GM23248 (cell line): ENCODE measurements at places on chromosomes 2 and 18.

GRCh38 chr2:21288739-21289520 is 165.2 kb downstream of the TDRD15 start:
- DNase-seq, result no peak

DNA sequence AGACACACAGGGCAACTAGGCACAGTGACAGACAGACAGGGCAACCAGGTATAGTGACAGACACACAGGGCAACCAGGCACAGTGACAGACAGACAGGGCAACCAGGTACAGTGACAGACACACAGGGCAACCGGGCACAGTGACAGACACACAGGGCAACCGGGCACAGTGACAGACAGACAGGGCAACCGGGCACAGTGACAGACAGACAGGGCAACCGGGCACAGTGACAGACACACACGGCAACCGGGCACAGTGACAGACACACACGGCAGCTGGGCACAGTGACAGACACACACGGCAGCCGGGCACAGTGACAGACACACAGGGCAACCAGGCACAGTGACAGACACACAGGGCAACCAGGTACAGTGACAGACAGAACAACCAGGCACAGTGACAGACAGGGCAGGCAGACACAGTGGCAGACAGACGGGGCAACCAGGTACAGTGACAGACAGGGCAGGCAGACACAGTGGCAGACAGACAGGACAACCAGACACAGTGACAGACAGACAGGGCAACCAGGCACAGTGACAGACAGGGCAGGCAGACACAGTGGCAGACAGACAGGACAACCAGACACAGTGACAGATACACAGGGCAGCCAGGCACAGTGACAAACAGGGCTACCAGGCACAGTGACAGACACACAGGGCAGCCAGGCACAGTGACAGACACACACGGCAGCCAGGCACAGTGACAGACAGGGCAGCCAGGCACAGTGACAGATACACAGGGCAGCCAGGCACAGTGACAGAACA is 64.7 kb upstream of the RAB6C start:
- DNase-seq, result no peak

DNA sequence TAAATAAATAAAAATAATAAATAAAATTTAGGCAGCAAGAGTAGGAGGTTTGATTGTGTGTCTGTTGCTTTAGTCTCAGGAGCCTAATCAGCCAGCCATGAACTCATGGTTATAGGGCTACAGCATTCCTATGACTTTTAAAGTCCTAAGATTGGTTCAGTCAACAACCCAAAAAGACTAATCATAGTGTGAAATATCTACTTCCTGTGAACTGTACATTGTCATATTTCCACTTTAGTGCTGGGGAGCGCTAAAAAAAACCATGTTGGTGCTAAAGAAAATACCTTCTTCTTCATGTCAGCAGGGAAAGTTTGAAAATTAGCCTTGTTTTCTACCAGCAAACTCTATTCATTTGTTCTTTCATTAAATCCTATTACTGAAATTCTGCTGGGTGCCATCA is 521.6 kb downstream of the RNF144A start:
- no peak for DNase-seq

GRCh38 chr2:226063704-226064440 is 664.4 kb downstream of the NYAP2 start:
- peak; percentile 76 for DNase-seq

DNA sequence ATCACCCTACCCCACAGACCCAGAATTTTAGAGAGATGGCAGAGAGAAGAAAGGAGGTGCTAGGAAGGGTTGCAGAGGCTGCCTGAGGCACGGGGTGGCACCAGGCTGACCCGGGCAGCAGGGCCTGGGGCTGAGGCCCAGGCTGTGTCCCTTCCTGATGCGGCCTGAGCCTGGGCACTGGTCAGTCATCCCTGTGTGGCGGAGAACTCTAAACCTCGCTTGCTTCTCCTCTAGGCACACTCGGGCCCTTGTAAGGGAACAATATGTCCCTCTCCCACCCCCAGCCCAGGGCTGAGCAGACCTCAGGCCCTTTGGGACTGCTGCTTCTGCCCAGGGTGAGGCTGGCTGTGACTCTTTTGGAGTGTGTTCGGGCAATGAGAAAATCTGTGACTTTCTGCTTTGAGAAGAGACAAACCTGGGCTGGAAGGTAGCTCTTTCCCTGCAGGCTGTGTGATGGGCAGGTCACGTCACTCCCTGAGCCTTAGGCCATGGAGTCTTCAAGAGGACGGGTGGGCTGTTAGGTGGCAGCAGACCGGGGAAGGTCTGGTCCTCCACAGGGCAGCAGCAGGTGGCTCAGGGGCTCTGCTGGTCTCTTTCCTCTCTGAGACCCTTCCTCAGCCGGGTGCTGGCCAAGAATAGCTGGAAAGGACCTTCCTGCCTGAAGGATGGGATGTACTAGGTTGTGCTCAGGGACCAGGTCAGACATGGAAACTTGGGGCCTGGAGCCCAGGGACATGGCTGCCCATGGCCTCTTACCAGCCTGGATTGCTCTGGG is 96.8 kb downstream of the GLI2 start:
- DNase-seq, result no peak
